ENCODE measurements at places on chromosomes 11 and 22.

GRCh38 chr11:129645943-129646342 is 169.7 kb upstream of the TMEM45B start:
- DNase-seq, result no peak

DNA sequence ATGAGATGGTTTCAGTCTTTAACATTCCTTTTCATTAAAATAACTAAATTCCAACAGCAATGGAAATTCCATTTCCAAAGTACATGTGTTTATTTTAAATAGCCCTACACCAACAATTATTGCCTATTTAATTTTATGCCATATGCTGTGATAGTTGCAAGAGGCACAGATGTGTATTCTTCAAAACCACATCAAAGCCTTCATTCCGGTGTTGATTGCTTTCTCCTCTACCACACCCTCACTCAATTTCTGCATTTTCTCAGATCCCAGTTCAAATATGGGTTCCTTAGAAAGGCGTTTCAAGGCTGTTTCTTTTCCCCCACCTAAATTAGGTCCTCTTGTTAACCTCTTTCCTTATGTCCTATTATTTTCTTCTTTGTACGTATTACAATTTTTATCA is 6.0 kb upstream of the HSD17B12 start:
- no peak for DNase-seq

DNA sequence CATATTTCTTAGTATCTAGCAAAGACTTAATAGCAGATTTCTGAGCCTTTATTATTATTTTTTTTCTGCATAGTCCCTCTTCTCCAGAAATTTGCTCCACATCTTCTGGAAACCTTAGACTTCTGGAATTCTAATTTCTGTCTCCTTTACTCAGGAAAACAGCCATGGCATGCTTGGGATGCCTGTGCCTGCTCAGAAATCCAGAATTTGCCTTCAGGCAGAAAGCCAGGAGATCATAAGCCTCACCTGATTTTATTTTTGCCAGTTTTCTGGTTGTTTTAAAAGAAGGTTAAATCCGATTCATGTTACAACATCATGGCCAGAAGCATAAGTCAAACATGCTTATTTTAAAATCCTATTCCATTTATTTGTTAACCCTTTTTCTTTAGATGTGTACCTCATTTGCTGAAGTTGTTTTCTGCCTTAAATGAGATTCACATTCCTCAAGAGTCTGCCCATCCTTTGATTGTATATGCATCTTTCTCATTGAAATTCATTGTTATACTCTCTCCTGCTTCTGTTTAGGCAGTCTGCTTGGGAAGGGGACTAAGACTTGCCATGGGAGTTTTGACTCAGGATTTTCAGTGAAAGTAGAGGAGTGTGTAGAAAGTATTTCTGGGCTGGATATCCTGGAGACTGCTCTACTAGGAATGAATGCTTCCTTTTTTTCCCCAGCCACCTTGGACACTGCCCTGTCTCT is 37.1 kb downstream of the SIK2 start:
- DNase-seq, result no peak

DNA sequence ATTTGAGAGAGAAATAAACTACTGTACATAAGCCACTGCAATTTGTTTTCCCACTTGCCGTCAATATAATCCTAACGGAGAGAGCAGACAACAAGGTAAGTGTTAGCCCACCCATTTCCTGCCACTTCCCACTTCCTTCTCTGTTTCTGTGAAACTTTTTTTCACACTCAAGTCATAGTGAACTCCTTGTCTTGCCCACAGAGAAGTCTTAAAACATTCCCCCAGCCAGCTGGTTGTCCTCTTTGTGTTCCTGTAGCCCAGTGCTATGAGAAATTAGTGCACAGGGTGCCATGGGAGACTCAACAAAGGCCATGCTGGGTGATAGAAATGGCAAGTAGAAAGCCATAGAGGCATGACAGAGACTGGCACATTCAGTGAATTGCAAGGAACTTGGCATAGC is 208.6 kb downstream of the BLID start:
- no peak for DNase-seq

DNA sequence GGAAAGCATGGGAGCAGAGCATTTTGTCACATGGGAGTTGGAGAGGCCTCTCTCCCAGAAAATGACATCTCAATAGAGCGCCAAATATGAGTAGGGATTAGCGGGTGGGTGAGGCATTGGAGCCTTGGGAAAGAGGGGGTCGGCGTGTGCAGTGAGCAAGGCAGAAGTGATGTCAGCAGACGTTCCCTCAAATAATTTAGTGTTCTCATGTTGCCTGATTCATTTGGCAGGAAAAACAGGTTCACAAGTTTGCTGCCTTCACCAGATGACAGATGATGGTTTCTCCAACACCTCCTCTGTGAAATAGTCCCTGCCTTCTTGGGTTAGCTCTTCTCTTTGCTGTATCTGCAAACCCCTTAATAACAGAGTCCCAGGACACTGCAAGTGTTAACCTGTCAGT is 118.5 kb upstream of the ARHGAP20 start:
- no peak for DNase-seq

- DNase-seq, result no peak
Measured at GRCh38 chr11:57788703-57789088, 27.1 kb downstream of the CTNND1 start.

GRCh38 chr11:1072116-1072820 is 2.4 kb upstream of the MUC2 start:
- no peak for DNase-seq

- DNase-seq, result no peak
Measured at GRCh38 chr11:72824811-72825505, 10.7 kb downstream of the ATG16L2 start.

GRCh38 chr11:75301131-75301530 is 50.3 kb downstream of the ARRB1 start:
- no peak for DNase-seq

DNA sequence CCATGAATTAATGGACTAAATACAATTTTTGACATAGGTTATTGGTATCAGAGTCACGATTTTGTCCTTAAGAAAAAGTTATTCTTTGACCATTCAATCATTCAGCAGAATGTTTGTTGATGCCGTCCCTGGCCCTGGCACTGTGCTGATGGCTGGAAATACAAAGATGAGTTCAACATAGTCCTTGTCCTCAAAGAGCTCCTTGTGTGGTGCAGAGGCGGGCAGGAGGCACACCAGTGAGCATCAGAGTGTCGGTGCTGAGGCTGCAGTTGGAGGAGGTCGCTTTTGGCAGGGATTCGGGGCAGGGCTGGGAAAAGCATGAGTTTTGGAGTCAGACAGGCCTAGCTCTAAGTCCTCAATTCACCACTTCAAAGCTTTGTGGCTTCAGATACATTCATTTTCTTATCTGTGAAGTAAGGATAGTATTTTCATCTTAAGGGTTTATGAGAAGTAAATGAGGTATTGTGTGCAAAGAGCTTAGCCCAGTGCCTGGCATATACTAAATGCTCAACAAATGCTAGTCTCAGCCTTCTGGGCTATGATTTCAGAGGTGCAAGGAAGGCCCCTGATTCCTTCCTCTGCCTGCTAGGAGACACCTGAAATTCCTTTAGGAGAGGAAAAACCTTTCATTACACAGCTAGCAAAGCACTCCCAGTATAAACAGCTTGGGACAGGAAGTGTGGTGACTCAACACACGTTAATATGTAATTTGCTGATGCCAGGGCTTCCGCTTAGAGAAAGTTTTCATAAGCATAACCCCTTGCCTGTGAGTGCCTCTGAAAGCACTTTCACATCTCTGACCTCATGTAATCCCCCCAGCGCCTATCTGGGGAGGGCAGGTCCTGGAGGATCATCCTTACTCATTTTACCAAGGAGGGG is 113.8 kb downstream of the NECTIN1 start:
- no peak for DNase-seq

GRCh38 chr11:121618516-121618915 is 165.7 kb upstream of the SORL1-AS1 start:
- DNase-seq, result no peak

DNA sequence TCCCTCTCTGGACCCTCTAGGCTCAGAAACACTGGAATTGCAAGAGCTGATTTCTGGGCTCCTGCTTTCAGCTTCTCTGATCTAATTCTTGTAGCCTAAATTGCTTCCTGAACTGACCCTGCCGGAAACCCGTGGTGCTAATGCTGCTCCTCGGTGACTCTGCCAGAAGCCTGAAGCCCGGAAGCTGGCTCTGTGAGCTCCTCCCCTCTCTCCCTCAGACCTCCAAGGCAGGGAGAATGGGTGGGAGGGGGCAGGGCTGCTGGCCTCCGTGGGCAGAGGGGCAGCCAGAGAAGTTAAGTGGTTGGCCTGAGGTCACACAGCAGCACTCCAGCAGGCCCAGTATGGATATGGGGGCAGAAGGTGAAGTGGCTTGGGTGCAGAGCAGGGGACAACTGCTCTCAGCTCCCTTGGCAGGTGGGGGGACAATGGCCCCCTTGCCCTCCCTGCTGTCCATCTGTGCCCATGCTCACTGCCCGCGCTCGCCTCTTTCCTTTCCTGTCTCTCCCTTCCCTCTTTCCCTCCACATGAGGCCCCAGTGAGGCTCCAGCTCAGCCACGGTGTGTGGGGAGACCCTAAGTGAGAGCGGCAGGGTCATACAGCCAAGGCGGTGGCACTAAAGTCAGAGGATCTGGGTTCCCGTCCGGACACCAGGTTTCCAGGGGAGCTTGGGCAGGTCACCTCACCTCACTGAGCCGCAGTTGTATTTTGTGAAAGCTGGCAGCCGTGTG is 16.2 kb downstream of the CAPN5 start:
- peak; percentile 35 for DNase-seq

DNA sequence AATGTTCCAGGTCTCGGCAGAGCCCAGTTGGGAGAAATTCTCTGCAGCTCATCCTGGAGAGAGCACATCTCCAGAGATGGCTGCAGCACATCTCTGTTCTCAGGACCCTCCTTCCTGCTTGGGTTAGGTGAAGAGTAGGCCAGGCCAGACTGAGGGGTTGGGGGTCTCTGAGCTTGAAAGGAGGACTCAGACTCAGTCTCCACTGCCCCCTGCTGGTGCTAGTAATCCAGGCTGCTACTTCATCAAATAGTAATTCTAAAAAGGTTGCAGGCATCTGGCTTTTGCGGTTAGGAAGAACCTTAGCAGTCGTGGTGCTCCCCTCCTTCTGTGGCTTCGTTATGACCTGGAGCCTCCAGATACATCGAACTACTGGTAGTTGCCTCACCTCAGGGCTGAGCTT is 9.7 kb downstream of the TUB start:
- DNase-seq, result peak; percentile 7

- peak; percentile 13 for DNase-seq
Measured at GRCh38 chr11:39374963-39375698, 2084.3 kb downstream of the LRRC4C start.

DNA sequence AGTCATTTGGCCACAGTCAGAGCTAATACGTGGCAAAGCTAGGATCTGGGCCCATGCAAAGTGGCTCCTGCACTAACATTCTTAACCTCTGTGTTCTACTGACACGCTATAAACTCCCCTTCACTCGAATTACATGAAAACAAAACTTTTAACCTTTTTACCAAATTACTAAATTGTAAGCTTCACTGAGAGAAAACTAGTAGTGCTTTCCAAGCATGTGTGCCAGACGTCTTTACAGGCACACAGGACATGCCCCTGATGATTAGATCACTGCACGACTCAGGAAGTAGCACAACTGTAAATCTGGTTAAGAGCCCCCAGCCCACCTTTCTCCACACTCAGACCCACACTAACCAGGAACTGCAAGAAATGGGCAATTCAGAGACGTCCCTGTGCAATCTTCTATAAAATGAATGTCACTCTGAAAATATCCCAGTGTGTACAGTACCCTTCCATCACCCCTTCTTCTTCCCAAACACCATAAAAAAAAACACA is 16.1 kb downstream of the PHF21A start:
- no peak for DNase-seq

DNA sequence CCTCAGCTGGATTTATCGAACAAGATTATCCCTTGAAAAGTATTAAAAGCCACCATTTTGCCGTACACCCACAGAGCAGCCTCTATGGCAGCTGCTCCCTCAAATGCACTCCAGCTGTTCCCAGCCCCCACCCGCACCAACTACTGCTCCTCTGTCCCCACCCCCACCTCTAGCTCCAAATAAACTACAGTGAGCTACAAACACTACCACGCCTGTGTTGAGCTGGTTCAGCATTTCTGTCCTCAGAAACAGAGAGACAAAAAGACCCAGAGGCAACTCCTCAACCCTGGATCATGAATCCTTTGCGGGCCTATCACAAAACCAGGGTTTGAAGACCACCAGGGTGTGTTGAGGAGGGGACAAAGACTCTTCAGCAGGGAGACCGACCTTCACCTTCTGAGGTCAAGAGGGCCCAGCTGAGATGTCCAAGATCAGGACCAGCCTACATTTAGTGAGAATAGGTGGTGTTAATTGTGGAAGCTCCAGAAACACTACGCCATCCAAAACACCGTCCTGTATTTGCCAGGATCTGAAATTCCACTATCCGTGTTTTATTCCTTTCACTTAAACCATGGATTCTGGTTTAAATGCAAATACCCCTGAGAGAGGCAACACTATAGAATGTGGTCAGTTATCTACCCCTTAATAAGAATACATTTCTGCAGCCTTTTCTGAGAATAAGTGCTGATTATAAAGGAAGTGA is 195.9 kb downstream of the DSCAML1 start:
- DNase-seq, result no peak

- DNase-seq, result no peak
Measured at GRCh38 chr11:33248416-33248971, 8.7 kb upstream of the HIPK3 start.

- no peak for DNase-seq
Measured at GRCh38 chr11:110374921-110375320, 54.8 kb upstream of the FDX1 start.

GRCh38 chr11:110453684-110454354 is 24.1 kb downstream of the FDX1 start:
- peak; percentile 61 for DNase-seq

DNA sequence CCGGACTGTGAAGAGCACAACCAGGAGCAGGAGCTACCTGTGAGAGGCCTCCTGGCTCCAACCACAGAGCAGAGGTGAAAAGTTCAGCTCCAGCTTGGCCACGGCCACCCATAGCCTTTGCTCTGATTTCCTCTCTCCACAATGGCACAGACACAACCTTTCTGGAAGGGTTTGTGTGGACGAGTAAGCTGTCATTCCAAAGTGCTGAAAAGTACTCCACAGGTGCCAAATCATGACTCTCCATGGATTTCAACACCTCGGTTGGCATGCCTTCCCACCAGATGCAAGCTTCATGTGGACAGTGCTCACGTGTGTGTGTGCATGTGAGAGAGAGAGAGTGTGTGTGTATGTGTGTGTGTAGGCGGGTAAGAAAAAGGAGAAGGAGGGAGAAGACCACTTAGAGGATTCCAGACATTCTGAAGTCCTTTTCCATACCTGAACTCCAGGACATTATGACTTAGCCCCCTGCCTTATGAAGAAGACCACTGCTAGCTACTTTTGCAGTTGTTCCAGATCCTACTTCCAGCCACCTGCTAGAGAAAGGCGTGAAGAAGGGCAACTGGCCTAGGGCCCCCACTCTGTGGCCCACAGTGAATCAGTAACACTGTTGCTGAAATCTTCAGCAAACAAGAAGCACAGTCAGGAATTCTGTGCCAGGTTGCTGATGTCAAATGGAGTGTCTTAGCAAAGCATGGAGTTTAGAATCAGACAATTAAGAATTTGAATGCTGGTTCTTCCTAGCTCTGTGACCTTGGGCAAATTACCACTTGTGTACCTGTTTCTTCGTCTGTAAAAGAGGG is 13.9 kb upstream of the NAV2 start:
- no peak for DNase-seq

GRCh38 chr11:129702410-129703398 is 112.9 kb upstream of the TMEM45B start:
- DNase-seq, result no peak

Measured in T-helper 1 cell (primary cell).